ENCODE measurements at places on chromosomes 13 and 19. TPM values are rescaled to one million over a fixed set of nuclear protein-coding genes. Genes with fewer than 3 reads are reported as not detected.

Gene APOE
- total RNA-seq: 44.5 TPM

Gene TSHZ3
- 9.4 TPM for total RNA-seq

Gene WDR88
- total RNA-seq: not detected

GRCh38 chr19:46147791-46148288 lies at the start of gene IGFL2:
TSS of gene IGFL2 (plus strand) at chr19:46148238. CDS start at chr19:46148279, 41 bp downstream.
- no peak for DNase-seq

Gene PLIN5
- not detected for total RNA-seq

GRCh38 chr19:6608940-6609339 lies 18.0 kb upstream of the CD70 start:
- DNase-seq: peak; percentile 11

GRCh38 chr19:32627714-32628270 lies 46.8 kb downstream of the PDCD5 start:
- DNase-seq: no peak

Gene C1QTNF9
- not detected for total RNA-seq

GRCh38 chr13:50375792-50376191 lies 360.5 kb downstream of the KCNRG start:
- DNase-seq: peak; percentile 30

DNA sequence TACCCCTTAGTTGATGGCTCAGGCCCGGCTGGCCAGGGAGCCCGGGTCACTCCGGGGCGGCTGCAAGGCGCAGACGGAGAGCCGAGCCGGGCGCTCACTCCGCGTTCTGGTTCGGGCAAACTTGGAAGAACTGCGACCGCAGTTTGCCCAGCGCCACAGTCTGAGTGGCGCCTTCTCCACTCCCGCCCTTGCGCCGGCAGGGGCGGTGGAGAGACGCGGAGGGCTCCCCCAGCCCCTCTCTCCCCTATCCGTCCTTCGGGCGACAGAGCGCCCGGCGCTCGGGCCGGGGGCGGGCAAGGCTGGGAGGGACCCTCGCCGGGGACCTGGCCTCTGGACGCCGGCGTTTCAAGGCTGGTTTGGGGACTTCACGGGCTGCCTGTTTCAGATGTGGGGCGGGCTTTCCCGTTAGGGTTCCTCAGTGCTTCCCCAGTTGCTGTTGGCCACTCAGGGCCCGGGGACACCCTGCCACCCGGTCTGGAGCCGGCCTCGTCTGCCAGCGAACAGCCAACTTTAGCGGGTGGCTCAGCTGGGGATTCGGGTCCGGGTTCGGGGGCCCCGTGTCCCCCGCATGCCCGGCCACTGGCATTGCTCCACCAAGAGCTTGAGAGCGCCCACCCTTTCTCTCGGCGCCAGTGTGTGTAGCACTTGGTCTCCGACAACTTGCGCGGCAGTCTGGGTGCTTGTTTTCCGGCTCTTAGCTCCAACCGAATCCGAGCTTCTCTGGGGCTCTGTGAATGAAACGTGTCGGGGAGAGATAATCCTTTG lies 1.5 kb downstream of the GPC6 start:
- DNase-seq: peak; percentile 91

DNA sequence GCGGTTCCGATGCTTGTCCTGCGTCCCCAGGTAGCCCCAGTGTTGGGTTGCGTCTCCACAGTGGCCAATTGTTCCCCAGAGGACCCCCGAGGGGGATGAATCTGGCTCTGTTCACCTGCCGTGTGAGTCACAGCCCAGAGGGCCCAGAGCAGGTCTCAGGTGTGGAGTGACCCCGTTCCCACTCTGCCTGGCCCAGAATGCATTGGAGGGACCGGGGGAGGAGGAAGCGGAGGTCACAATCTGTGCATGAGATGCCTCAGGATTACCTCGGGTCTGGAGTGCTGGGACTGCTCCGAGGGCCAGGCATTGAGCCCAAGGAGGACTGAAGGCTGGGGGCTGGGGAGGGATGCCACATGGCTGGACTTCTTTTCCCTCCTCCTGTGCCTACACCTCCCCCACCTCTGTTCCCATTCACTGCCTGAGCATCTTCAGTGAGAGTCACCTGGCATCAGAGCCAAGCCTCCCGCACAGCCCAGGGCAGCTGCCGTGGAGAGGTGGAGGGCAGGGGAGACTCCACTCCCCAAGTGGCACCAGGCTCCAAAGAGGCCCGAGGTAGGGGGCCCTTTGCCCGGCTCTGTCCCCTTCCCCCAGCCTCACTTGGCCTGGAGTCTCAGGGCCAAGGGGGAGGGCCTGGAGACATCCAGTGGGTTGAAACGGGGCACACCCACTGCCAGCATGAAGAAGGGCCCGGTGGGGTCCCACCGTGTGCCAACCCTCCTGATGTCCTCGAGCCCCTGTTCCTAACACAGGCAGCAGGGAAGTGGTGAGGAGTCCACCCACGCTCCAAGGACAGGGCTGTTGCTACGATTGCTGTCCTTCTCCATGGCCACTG lies 81.1 kb downstream of the CHST8 start:
- peak; percentile 49 for DNase-seq

- no peak for DNase-seq
Observed at GRCh38 chr13:97298816-97299215, 76.7 kb downstream of the MBNL2 start.
